ENCODE measurements at places on chromosomes 13 and 19.
A peak's percentile ranks its signal among the peaks of the same experiment; 100 is the strongest.

DNA sequence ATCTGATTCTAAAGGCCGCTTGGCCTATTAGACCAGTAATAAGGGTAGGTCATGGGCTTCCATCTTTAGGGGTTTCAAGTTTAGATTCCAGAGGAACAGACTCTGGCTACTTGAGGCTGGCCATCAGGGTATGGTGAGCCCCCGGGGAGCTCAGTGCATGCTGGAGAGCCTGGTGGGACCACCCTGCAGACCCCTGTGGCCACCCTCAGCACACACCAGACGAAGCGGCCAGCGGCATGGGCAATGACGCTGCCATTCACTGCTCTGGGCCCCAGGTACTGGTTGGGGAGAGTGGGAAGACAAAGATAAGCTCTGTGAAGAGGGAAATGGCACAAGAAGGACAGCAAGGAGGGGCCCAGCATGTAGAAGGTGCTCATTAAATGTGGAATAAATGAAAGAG lies 98.8 kb upstream of the SLC15A1 start:
- no peak for DNase-seq

- no peak for DNase-seq
These were observed 246.9 kb downstream of the LIG4 start for GRCh38 chr13:107968470-107968869.

DNA sequence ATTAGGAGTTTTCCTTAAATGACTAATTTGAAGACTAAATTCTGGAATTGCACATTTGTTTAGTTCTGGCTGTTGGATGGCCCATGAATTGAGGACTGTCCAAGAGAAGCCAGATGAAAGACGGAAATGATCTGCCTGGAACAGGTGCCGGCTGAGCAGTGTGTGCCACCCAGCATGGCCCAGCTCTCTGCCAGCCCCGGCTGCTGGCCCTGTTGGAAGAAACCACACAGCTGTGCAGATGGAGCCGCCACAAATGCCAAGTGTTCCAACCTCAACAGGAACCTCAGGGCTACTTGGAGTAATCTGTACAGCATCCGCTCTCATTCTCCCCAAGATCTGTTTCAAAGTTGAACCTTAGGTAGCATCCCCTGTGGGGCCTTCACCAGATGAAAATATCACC lies 67.0 kb upstream of the STARD13 start:
- no peak for DNase-seq

- peak; percentile 35 for DNase-seq
These were observed 163.7 kb downstream of the SHISA2 start for GRCh38 chr13:25887962-25888655.

- DNase-seq, result no peak
These were observed 468.4 kb downstream of the FOXO1 start for GRCh38 chr13:40197936-40198595.

DNA sequence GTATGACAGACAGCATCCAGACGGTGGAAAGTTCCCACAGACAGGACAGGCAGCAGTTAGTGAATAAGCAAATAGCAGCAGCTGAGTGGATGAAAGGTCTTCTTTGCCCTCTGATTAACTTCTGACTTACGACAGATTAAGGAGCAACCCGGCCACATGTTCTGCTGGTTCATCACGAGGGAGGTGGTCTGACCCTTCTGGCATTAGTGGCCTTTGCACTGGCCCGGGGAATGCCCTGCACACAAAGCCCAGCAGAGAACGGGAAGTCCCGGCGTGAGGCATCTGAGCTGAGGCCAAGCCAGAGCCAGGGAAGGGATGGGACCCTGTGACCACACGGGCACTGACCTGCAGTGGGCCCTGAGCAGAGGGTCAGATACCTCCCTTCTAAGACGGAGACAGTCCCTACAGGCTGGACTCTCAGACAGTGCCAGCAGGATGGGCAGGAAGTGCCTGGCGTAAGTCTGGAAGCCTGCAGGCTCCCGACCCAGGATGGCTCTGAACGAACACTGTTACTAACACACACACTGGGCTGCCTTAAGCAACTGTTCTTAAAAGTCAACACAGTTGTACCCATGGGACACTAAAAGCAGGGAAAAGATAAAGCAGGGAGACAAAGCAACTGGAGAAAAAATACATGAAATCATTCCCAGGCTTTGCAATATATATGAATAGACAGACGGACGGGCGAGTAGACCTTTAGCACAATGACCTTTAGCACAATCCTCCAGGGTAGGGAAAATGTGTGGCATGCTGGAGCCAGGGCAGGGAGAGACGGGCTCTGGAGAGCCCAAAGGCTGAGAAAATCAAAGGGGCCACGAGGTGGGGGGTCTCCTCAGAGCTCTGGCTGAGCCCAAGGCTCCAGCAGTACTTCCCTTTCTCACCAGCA lies 6.3 kb downstream of the C19orf12 start:
- no peak for DNase-seq

DNA sequence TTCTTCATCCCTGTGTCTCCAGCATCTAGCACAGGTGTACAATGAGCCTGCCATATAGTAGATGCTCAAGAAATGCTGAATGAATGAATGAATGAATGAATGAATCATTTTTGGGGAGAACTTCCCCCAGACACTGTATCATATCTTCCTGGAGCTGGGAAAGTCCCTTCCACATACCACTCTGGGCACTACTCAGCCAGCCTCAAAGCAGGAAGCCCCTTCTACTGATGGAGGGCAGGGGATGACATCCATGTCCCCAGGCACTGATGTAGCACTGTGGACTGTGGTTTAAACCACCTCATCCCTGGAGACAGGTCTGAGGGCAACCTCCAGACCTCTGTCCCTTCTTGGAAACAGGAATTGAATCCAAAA lies 4.8 kb downstream of the GNA15 start:
- peak; percentile 24 for DNase-seq

DNA sequence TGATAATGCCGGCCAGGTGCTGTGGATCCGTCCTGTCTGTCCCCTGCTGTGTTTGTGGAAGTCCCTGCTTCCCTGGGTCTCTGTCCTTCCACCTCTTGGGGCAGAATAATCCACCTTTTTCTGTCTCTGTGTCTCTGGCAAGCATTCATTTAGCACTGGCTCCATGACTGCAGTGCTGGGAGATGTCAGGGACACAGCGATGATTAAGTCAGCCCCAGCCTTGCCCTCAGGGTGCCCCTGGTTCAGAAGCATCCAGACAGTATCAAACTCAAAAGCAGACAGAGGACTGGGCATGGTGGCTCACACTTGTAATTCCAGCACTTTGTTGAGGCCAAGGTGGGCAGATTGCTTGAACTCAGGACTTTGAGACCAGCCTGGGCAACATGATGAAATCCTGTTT lies 1.5 kb downstream of the HIPK4 start:
- no peak for DNase-seq

- peak; percentile 24 for DNase-seq
These were observed 43.0 kb downstream of the ZAR1L start for GRCh38 chr13:32272021-32272683.

GRCh38 chr13:35471706-35472322 lies 4.7 kb downstream of the MAB21L1 start:
- no peak for DNase-seq

- no peak for DNase-seq
These were observed 97.7 kb downstream of the GNG7 start for GRCh38 chr19:2604747-2605329.

- DNase-seq, result no peak
These were observed 57.7 kb upstream of the TUBA3C start for GRCh38 chr13:19239114-19239860.

- no peak for DNase-seq
These were observed 9.4 kb downstream of the ZNF546 start for GRCh38 chr19:40006273-40006691.

- DNase-seq, result peak; percentile 17
These were observed 87.6 kb upstream of the SPRY2 start for GRCh38 chr13:80428349-80429096.

GRCh38 chr13:31722673-31723072 lies 16.7 kb upstream of the RXFP2 start:
- no peak for DNase-seq

GRCh38 chr13:45783346-45784043 lies 68.1 kb downstream of the SIAH3 start:
- no peak for DNase-seq

DNA sequence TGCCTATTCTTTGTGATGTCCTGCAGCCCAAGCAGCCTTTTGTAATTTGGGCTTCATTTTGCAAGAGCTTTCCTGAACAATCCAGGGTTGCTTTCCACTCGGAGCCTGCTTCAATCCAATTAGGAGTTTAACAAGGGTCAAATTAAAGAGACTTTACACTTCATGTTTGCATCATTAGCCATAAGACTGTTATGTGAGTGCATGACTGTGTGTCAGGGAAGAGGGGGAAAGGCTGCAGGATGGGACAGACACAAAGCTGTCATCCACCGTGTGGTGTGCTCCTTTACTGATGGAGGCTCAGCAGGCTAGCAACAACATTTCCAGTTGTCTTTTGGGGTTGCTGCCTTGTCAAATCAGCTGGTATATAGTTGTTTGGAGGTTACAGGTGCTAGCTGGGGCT lies 23.7 kb upstream of the MAB21L1 start:
- no peak for DNase-seq

DNA sequence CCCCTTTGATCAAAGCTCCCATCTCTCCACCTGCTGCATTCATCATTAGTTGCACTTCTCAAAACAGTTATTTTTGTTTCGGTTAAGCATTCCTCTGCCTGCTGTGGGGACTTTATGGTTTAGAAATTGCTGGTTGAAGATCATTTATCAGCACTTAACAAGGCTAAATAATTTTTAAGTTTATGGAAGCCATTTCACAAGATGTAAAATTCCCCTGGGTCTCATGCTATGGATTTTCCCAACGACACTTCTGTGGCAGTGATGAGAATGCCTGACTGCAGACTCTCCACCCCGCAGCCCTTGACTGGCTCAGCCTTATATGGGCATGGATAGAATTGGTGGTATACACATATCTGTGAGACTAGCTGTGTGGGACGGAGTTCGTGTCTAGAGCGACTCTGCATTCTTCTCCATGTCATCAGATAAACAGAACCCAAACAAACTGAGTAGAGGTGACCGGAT lies 52.8 kb downstream of the COL4A2 start:
- peak; percentile 55 for DNase-seq

- no peak for DNase-seq
These were observed 87.8 kb downstream of the KLF12 start for GRCh38 chr13:74046431-74046830.

GRCh38 chr19:48186541-48186991 lies 16.1 kb downstream of the ZSWIM9 start:
- no peak for DNase-seq

DNA sequence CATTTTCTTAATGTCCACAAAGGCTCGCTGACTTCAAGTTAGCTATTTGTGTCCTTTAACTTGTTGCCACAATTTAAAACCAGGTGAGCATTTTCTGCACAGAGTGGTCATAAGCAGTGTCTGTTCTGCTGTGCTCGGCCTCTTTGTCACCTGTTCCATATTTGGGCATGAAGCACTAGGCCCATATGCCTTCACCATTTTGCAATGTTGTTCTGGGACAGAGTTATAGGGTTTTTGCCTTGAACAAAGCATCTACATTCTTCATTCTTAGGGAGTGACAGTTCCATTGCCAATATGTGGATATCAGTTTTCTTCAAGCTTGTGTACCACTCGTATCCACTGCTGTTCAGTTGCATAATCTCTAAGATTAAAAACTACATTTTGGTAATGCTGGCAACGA lies 56.1 kb downstream of the LRCH1 start:
- DNase-seq, result no peak

- DNase-seq, result no peak
These were observed 88.7 kb downstream of the MAB21L1 start for GRCh38 chr13:35387682-35388250.

GRCh38 chr13:30128591-30128990 lies 178.8 kb downstream of the KATNAL1 start:
- no peak for DNase-seq

GRCh38 chr13:56924401-56924800 lies 216.3 kb upstream of the PRR20A start:
- no peak for DNase-seq

- no peak for DNase-seq
These were observed 235.6 kb upstream of the CSNK1A1L start for GRCh38 chr13:37340901-37341670.

DNA sequence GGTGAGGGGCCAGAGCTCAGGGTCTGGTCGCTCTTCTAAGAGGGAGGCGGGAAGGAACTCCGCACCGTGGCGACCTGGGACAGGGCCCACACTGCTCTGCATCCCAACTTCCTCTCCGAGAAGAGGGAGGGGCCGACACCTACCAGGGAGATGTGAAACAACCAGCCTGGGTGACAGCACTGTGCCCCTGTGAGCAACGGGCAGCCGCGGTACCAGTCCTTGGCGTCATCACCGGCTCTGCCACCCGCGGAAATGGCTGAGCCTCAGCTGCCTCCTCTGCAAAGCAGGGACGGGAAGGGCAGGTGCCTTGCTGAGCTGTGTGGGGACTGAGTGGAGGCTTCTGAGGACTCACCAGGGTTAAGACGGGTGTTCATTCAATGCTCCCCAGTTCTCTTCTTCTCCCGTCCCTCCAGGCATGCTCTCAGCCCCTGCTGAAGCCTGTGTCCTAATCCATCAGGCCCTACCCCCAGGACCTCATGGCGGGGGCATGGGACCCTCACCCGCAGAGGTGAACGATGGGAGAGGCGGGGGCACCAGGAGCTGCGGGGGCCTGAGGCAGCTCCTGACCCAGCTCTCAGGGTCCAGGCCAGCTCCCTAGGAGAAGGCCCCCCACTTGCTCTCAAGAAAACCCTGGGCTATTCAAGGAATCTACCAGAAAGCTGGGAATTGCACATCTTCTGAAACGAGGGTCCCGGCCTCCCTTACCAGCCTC lies 9.3 kb downstream of the ZNF787 start:
- peak; percentile 84 for DNase-seq

- peak; percentile 92 for DNase-seq
These were observed 8.6 kb downstream of the VASP start for GRCh38 chr19:45515807-45516401.

DNA sequence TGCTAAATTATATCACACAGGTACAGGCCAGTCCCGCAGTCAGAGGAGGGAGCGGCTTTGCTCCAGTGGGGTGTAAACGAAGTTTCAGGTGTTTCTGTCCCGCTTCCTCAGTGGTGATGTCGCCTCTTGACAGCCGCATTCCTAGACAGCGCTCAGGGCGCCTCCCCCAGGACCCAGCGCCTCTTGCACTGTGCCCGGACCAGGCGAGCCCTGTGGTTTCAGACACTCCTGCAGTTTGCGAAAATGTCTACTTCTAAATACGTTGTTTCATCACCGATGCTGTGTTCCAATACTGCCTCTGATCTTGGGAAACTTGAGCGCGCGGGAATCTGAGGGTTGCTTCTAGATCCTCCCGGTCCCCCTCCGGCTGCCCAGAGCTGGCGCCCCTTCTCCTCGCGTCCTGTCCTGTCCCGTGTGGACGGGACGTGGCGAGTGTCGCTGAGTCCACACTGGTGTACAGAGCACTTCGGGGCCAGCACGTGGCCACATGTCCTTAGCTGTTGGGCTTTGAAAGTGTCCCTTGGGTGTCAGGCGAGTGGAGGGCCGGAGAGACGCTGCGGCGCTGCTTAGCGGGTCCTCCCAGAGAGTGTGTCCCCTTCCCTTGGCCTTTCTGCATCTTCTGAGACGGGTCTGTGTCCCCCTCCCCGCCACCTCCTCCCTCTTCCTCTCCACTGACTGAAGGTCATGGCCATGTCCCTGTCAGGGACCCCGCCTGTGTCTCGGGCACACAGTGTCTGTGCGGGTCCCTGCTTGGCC lies 14.6 kb upstream of the RPS15 start:
- DNase-seq, result no peak
